ENCODE measurements at places on chromosomes 7 and 10.

DNA sequence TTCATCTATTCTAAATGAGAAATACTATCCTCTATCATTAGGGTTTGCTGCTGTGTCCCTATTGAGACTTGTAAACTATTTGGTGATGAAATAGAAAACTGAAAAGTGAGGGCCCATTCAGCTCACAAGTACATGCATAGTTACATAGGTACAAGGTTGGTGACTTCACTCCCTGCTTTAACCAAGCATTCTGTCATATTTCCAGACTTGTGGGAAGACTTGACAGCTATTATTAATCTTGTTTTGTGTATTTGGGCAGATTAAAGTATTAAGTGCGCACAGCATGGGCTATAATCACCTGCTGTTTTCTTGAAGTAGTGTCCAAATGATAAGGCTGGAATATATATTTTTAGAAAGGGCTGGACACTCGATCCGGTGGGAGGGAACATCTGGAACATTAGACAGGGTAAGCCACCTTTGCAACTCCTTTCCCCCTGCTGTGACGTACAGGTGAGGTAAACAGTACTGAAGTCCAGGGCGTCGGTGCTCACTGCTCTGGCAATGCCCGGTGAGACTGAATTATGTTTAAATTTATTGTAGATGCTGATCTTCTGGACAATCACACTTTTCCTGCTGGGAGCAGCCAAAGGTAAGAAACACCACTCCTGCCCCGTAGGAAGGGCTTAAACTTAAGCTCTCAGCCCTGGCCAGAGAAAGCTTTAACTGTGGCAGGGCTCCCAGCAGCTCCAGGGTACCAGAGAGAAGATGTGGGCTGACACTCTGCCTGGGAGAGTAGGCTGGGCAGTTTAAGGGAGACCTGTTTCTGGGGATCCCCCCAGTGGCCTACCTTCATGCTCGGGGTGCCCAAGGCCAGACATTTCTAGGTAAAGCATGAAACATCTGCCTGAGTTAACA is at the start of gene PNLIPRP1:
Gene PNLIPRP1 (plus strand): TSS at position 370 of the 855 bp plus-strand sequence. CDS start 171 bp downstream, at position 541.
- no peak for DNase-seq

DNA sequence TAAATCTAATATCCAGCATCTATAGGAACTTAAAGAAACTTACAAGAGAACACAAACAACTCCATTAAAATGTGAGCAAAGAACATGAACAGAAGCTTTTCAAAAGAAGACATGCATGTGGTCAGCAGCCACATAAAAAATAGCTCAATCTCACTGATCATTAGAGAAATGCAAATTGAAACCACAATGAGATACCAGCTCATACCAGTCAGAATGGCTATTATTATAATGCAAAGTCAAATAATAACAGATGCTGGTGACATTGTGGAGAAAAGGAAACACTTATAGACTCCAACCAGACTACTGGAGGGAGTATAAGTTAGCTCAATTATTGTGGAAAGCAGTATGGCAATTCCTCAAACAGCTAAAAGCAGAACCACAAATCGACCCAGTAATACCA is 1314.5 kb downstream of the XPNPEP1 start:
- no peak for DNase-seq

DNA sequence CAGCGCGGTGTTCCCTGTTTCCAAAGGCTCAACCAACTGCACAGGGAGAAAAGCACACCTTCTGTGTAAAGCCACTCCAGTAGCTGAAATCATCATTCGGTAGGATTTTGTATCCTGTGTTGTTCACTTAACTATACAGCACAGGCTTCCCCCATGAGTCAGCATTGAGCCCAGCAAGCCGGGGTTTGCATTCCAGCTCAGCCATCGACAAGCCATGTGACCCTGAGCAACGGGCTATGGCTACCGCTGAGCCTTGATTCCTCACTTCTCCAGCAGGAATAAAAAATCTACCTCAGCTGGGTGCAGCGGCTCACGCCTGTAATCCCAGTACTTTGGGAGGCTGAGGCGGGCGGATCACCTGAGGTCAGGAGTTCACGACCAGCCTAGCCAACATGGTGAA is 44.1 kb upstream of the ATP6V0A4 start:
- DNase-seq, result no peak

DNA sequence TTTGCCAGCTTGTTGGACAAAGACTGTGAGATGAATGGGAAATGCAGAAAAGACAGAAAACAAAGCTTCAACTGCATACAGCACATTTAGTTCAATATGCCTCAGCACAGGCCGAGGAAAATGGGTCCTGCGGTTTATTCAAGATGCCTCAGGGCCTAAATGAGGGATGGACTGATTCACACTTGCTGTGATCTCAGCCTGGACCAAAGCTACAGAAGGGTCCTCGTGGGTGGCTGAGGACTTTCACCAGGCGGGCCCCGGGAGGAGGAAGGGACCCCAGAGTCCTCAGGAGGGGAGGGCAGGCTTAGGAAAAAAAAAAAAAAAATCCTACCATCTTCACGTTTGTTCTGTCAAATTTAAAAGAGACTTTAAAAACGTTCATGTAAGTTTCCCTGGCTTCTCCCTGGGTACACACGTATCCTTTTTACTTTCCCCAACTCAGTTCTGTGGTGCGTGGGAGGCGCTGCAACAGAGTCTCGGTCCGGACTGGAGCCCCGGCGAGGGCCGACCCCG is 624 bp upstream of the ZNF783 start:
- DNase-seq, result no peak

DNA sequence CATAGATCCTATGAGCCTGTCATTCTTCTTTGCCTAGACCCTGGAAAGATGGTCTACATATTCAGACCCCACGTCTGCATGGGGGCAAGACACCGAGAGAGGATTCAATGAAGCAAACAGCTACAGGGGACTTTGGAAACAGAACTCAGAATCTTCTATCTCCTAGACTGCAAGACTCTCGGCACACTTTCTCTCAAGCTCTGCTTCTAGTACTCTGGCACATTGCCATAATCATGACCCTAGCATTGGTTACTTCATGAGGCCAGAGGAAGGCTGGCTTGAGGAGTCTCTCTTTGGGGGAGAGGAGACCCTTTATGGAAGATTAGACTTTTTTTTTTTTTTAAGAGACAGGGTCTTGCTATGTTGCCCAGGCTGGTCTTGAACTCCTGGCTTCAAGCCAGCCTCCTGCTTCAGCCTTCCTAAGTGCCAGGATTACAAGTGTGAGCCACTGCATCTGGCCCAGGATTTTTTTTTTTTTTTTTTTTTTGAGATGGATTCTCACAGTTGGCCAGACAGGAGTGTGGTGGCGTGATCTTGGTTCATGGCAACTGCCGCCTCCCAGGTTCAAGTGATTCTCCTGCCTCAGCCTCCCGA is 20.7 kb downstream of the CCDC3 start:
- DNase-seq, result no peak

GRCh38 chr10:18303851-18304801 is 163.9 kb downstream of the CACNB2 start:
- no peak for DNase-seq

GRCh38 chr10:48547061-48547895 is 57.6 kb downstream of the ARHGAP22 start:
- DNase-seq, result no peak

DNA sequence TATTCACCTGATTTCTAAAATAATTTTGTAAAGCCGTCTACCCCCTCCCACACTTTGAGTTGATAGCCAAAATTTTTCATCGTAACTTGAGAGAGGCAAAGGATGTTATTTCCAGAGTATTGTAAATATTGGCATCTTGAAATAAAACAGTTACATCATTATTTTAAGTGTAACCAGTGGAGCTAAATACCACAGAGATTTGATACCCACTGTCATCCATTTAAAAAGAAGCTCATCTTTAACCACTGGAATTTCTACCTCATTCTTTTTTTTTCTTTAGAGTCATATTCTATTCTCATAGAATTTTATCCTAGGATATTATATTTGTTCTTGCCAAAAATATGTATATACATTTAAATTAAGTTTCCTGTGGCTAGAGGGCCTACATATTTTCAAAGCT is 48.6 kb downstream of the CAMK1D start:
- DNase-seq, result no peak
